ENCODE measurements at places on chromosomes 7 and 10.

- DNase-seq = peak; percentile 35
Measured at GRCh38 chr10:34938399-34938670, 123.2 kb upstream of the PARD3 start.

- no peak for DNase-seq
Measured at GRCh38 chr7:155011086-155011485, 8.2 kb upstream of the PAXIP1 start.

DNA sequence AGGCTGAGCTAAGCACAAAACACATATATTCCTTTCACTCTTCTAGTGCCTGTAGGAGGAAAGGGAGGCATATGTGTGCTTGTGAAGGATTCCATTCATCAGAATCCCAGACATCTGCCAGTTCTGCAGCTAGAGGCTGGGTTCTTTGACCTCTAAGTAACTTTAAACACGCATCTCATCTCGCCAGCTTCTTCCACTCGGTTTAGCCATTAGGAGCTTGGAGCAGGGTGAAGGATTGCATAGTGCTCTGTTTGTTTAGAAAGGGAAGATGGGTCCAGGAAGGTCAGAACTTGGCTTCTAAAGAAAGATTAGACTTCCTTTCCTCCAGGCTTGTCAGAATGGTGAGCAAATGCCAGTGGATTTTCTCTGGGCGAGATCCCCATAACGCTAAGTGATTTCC, 43.6 kb downstream of the HK1 start:
- no peak for DNase-seq

GRCh38 chr7:681551-682307, 44.8 kb upstream of the DNAAF5 start:
- DNase-seq = no peak

DNA sequence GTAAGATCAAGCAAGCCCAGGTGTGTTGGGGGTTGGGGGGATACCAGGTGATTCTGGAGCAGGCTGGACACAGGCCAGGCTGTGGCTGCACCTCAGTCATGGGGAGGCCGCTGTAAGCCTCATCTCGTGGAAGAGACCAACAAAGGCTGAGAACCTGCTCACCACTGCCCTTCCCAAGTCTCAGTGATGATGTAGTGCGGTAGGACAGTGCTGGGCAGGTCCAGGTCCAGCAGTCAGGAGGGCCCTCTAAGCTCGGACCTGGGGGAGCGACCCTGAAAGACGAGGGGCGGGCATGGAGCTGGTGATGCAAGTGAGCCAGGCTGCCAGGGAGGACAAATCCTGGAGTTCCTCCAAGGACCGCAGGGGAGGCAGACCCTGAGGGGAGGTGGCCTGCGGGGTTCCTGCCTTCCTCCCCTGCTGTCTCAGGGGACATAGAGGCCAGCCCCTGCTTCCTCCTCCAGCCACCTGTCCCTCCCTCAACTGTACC, 3.3 kb upstream of the PWWP2B start:
- DNase-seq = no peak

DNA sequence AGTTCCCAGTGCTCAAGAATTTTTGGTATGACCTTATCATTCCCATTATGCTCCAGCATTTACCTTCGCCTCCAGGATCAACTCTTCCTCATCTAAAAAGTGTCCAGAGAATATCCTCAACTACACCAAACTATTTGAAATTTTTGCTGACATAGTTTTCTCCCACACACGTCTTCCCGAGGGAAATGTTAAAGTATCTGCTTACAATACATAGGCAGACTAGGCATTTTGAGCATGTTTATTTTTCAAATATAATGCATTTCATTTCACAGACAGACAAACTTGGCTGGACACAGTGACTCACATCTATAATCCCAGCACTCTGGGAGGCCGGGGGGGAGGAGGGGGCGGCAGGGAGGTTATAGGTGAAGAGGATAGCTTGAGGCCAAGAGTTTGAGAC, 177.1 kb upstream of the TRIM24 start:
- DNase-seq = peak; percentile 11

- DNase-seq = no peak
Measured at GRCh38 chr7:149682038-149682437, 91.3 kb downstream of the ZNF467 start.

DNA sequence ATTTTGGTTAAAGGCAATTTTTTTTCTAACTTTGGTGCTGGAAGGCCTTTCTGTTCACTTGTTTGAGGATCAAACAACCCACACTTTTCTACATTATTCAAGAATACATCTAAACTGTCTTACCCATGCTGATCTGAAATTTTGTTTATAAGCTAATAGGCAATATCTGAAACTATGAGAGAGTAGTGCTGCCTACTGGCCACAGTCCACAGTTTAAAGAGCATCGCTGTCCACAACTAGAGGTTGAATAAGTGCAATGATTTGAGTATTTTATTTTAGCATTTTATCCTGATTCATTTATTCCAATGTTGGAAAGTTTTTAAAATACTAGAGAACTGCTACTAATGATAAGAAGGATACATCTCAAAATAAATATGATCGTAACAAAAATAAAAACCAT, 306.9 kb downstream of the ELMO1 start:
- DNase-seq = no peak

GRCh38 chr7:141649865-141650634, 51.9 kb downstream of the DENND11 start:
- peak; percentile 95 for DNase-seq

GRCh38 chr7:54738737-54739136, 20.3 kb downstream of the SEC61G start:
- no peak for DNase-seq

- no peak for DNase-seq
Measured at GRCh38 chr10:30770816-30771215, 141.3 kb upstream of the LYZL2 start.

DNA sequence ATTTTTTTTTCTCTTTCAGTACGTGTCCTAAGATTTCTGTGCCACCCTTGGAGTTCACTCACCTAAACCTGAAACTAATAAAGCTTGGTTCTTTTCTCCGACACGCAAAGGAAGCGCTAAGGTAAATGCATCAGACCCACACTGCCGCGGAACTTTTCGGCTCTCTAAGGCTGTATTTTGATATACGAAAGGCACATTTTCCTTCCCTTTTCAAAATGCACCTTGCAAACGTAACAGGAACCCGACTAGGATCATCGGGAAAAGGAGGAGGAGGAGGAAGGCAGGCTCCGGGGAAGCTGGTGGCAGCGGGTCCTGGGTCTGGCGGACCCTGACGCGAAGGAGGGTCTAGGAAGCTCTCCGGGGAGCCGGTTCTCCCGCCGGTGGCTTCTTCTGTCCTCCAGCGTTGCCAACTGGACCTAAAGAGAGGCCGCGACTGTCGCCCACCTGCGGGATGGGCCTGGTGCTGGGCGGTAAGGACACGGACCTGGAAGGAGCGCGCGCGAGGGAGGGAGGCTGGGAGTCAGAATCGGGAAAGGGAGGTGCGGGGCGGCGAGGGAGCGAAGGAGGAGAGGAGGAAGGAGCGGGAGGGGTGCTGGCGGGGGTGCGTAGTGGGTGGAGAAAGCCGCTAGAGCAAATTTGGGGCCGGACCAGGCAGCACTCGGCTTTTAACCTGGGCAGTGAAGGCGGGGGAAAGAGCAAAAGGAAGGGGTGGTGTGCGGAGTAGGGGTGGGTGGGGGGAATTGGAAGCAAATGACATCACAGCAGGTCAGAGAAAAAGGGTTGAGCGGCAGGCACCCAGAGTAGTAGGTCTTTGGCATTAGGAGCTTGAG, at the start of gene CFTR:
Gene CFTR, plus strand, starts transcription at position 801 of the 830 bp plus-strand sequence. CDS start 70 bp downstream, outside the sequence.
- peak; percentile 20 for DNase-seq

DNA sequence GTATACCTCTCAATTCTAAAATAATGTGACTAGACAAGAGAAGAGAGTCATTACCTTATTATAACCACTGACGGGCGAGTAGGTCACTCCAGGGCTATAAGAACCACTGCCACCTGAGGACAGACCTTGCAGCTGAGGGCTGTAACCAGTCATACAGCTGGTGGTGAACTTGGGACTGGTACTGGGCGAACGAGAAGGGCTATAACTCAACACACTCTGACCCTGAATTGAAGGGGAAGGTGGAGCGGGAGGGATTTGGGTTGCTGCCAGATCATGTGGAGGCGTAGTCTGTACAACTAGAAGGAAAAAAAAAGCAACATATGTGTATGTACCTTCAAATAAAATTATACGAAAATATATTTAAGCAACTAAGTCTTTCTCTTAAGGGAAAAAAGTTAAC, 3.4 kb downstream of the TMEM209 start:
- no peak for DNase-seq

- DNase-seq = peak; percentile 53
Measured at GRCh38 chr7:107711301-107711700, 32.6 kb upstream of the CBLL1 start.

DNA sequence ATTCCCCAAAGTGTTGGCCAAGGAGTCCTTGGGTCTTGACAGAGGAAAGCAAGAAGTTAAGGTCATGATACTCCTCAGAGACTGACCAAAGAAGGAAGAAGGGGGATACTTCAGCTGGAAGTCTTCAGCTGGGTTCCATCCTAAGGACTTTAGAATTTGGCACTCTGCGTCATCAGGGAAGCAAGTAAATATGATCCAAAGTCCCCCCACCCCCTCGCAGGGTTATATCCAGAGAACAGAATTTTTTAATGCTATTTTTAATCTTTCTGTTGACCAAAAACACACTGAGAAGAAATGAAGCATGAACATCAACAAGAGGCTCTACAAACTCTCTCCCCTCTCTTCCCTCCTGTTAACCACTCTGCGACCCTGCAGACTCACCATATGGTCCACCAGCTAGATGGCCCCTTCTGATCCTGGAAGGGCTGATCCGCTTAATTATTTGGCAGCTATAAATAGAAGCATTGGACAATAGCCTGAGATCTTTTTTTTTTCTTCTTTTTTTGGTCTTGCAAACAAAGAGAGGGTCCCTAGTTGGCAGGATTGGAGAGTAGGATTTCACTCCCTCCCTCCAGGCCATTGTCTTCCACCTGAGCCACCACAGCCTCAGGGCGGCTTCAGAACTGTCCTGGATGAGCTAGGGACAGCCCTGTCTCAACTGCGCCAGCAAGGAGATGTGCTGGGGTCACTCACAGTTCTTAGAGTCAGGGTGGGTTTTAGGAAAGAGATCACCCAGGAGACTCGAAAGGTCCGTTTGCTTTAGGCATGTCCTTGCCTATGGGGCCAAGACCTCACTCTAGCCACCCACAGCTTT, 196.0 kb downstream of the KCNMA1 start:
- DNase-seq = no peak

- no peak for DNase-seq
Measured at GRCh38 chr10:49394933-49395740, 752 bp downstream of the DRGX start.

DNA sequence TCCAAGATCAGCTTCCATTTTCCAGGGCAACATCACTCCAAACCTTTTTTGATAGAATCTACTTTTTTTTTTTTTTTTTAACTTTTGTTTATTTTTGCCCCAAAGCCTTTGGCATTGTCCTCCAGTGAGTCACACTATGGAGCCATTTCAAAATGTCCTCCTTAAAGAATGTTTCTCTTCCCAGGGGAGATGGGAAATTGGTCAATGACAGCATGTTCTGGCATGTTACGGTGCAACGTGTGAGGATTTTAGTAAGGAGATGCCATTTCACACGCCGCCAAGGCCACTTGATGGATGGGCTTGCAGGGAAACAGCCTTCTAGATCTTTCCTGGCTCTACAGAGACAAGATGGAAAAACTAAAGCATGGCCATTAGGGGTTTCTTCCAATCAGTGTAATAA, 30.7 kb upstream of the TRIL start:
- peak; percentile 92 for DNase-seq

DNA sequence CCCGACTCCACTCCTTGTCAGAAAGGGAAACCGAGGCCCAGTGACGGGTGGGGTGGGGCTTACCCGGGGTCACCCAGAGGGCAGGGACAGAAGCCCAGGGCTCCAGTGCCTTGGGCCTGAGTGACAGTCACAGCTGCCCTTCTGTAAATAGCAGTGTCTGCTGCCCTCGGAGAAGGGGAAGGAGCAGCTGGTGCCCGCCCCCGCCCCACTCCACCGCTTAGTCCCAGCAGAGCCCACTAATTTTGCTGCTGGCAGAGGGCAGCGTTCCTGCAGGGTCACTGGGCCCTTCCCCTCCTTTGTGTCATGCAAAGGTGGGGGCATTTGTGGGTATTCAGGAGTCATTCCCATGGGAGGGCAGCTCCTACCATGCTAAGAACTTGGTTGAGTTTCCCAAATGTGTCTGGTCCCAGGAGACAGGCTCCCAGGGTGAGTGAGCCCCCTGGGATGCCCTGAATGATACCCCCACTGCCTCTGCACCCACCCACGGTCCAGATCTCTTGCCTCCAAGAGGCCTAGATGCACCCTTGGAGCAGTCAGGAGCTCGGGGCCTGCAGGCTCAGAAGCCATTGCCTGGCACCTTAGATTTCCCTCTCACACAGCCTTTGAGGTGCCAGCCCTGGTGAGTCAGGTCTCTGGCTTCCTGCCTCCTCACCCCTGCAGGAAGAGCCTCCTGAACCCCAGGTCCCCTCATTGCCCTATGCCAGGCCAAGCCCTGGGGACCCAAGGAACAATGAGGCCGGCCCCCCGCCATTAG, 17.2 kb downstream of the SH2B2 start:
- no peak for DNase-seq

DNA sequence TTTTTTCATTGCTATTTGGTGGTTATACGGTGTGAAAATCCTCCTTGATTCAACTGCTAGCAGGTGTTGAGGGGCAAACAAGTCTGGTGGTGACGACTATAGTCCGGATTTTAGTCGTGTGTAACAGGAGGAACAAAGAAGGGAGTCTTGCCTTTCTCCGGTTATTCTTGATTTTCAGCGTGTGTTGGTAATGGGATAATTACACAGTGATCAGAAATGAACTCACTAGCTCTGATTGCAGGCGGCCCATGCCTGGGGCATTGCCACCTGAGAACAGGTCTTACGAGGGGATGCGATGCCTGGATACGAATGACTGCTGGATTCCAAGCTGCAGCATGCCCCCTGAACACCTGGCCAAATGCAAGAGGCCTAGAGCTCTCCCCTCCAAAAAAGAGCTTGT, 72.8 kb downstream of the CAMK1D start:
- DNase-seq = no peak

- DNase-seq = no peak
Measured at GRCh38 chr7:35491233-35491632, 203.7 kb downstream of the HERPUD2 start.

- no peak for DNase-seq
Measured at GRCh38 chr7:37467002-37467401, 18.3 kb upstream of the ELMO1 start.

DNA sequence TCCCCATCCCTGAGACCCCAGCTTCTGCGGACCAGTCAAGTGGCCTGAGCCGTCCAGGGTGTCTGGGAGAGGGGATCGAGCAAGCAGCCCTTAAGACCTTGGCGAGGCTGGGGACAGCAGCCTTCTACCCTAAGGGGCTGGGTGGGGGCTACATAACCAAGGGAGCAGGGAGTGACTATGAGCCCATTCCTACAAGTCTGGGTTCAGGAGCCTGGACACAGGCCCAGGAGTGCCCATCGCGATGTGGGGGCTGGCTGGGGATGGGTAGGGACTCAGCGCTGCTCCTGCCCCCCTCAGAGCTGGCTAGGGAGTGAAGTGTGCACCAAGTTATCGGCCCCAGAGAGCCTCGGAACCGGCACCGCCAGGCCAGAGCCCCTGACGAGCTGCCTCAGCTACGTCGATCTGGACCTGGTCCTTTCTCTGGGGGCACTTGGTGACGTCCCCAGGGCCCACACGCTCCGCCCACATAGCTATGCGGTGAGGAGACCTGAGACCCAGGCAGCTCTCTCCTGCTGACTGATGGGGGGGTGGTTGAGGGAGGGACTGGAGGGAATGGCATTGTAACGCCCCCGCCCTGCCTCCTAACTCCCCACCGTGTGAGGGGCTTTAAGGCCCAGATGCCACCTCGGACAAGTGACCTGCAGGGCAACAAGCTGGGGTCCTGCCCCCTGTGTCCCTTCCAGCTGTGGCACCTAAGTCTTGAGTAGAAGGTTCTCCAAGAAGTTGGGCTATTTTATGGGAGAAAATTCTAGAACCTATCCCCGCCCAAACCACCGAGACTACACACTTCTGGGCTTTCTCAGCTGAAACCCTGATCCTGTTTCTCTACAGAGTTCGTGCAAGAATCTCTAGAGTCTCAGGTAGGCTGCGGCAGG, 2.5 kb downstream of the SAP25 start:
- DNase-seq = peak; percentile 57

All from astrocyte of the hippocampus (primary cell).